ENCODE measurements at places on chromosomes 11 and 22. TPM values are rescaled to one million over a fixed set of nuclear protein-coding genes. Genes with fewer than 3 reads are reported as not detected.

GRCh38 chr22:22480940-22481339, 27.6 kb downstream of the ZNF280B start:
- no peak overlapping the region for H3K27ac ChIP-seq
- no peak for DNase-seq
- peaks cover 3% of the 10 kb centered on the region for H3K4me1 ChIP-seq
- no peak overlapping the region for H3K4me3 ChIP-seq

DNA sequence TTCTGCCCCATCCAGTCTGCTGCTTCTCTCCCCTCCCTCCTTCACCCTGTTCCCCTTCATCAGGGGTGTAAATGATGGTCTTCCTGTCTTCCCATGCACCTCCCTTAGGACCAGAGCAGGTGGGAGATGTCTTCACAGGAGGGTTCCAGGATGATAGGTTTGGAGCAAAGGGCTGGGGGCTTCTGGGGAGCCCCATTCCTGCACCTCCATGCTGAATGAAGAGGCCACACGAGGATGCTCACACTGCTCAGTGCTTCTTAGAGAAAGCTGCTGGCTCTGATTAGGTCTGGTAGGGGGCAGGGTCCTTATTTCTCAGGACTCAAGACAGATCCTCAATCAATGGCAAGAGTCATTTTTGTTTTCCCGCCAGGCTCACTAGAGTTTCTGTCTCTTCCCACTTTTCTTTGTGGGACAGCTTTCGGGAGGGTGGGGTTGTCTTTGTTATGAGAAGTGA, 41.1 kb downstream of the BCR start:
- H3K4me3 ChIP-seq = peak overlapping the region; percentile 15
- H3K36me3 ChIP-seq = no peaks in the 10 kb centered on the region
- no peaks in the 10 kb centered on the region for H3K27me3 ChIP-seq

DNA sequence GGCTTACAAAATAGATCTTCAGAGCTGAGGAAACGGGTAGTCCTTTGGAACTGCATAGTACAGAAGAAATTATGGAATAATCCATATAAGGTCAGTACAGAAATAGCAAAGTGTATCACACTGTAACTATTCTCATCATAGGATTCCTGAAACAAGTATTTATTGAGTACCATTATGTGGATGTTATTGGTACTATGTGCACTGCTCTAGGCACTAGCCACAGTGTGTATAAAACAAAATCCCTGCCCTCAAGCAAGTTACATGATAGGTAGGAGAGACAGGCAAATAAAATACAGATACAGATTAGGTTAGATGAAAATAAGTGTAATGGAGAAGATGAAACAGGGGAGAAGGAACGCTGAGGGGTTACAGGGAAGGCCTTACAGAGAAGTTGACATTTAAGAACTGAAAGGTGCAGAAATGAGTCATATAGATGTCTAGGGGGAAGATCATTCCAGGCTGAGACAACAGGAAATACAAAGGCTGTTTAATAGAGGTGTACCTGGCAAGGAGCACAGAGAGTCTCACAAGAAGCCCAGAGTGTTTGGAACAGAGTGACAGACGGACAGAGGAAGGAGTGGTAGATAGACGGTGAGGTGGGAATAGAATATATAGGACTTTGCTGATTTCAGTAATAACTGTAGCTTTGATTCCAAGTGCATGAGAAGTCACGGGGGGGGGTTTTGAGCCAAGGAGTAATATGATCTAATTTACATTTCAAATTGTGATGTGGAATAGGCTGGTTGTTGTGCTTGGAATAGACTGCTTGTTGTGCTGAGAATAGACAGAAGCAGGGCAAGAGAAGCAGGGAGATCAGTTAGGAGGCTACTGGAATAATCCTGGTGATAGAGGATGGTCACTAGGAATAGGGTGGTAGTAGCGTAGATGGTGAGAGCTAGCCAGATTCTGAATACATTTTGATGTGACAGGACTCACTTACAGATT, 13.7 kb downstream of the RNF141 start:
- H3K4me1 ChIP-seq = peaks cover 17% of the 10 kb centered on the region
- H3K27me3 ChIP-seq = no peaks in the 10 kb centered on the region
- peak overlapping the region; percentile 45 for H3K27ac ChIP-seq
- H3K36me3 ChIP-seq = peaks cover 49% of the 10 kb centered on the region
- no peak for DNase-seq

DNA sequence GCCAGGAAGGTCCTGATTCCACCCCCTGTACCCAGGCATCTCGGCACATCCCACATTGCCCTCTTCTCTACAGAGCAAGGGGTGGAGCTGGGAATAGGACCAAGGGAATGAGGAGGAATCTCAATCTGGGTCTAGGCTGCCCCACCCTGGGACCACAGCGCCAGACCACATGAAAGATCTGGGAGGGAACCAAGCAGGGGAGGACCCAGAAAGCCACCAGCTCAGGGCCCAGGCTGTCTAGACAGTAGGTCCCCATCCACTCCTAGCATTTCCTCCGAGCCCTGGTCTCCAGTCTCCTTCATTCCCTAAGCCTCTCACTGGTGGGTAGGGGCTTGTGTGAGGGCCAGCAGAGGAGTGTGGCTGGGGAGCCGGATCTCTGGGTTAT, 11.6 kb downstream of the PHLDB1 start:
- DNase-seq = no peak
- H3K27me3 ChIP-seq = peaks cover 84% of the 10 kb centered on the region
- peak overlapping the region; percentile 59 for H3K4me3 ChIP-seq
- H3K27ac ChIP-seq = no peak overlapping the region
- H3K36me3 ChIP-seq = no peaks in the 10 kb centered on the region
- H3K4me1 ChIP-seq = no peaks in the 10 kb centered on the region

DNA sequence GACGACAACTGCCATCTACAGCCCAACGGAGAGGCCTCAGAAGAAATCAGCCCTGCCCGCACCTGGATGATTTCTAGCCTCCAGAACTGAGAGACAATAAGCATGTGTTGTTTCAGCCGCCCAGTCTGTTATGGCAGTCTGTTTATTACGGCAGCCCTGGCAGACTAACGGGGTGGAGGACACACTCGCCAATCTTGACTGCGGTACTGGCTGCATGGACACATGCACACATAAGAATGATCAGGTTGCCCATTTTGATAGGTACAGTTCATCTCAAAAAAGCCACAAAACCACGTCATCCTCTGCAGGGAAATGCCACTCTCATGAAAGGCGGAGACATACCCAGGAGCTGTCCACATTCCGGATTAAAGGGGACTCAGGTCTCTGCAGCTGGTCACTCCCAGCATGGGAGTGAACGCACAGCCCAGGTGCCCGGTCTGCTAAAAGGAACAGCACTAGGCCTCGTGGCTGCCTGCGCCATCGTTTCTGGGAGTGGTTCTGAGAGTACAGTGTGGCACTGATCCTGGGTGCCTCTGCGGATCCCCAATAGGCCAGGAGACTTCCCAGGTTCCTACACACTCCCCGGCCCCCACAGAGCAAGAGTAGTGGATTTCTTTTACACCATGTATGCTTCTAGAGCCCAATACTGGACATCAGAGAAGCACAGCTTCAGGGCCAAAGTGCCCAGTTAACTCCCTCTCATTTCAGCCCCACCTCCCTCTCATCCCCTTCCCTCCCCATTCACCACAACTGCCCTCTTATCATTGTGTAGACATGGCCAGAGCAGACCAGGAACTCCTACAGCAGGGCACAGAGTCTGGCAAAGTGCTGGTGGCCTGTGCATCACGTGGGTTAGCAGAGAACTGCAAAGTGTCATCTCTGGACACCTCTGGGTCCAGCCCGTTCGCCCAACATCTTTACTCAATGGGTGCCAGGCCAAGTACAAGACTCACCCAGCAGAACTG, 11.7 kb upstream of the COMT start:
- DNase-seq = no peak
- no peak overlapping the region for H3K4me3 ChIP-seq
- peaks cover 10% of the 10 kb centered on the region for H3K4me1 ChIP-seq
- H3K36me3 ChIP-seq = peaks cover 7% of the 10 kb centered on the region

- peaks cover 10% of the 10 kb centered on the region for H3K36me3 ChIP-seq
- no peaks in the 10 kb centered on the region for H3K4me1 ChIP-seq
- H3K4me3 ChIP-seq = no peak overlapping the region
- H3K27ac ChIP-seq = no peak overlapping the region
- no peak for DNase-seq
- no peaks in the 10 kb centered on the region for H3K27me3 ChIP-seq
Observed at GRCh38 chr11:18566406-18566805, 22.1 kb downstream of the UEVLD start.

DNA sequence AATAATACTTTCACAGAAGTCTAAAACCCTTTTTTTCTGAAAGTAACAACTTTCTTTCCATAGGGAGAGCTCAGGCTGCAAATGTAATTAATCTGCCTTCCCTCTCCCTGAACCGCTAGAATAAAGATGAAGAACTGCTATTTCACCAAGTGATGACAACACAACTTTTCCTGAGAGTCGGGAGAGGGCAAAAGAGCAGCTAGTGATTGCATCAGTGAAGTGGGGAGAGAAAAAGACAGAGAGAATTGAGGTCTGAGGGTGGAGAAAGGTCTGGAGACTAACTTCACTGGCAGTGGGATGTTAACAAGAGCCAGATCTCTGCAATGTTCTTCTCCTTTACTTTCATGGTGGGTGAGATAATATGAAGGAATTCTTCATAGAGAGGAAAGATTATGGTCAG, 10.9 kb upstream of the MPEG1 start:
- peaks cover 67% of the 10 kb centered on the region for H3K4me1 ChIP-seq
- no peak for DNase-seq
- H3K27ac ChIP-seq = peak overlapping the region; percentile 97
- H3K27me3 ChIP-seq = no peaks in the 10 kb centered on the region

- peak; percentile 51 for DNase-seq
- peaks cover 53% of the 10 kb centered on the region for H3K4me1 ChIP-seq
- peak overlapping the region; percentile 97 for H3K4me3 ChIP-seq
- peak overlapping the region; percentile 96 for H3K27ac ChIP-seq
- H3K36me3 ChIP-seq = peaks cover 8% of the 10 kb centered on the region
- no peaks in the 10 kb centered on the region for H3K27me3 ChIP-seq
Observed at GRCh38 chr11:117179048-117179999, 781 bp downstream of the SIDT2 start.

GRCh38 chr22:47194476-47195155, 432.2 kb downstream of the TBC1D22A start:
- H3K27me3 ChIP-seq = no peaks in the 10 kb centered on the region
- DNase-seq = no peak
- H3K36me3 ChIP-seq = no peaks in the 10 kb centered on the region
- H3K27ac ChIP-seq = no peak overlapping the region
- no peak overlapping the region for H3K4me3 ChIP-seq

DNA sequence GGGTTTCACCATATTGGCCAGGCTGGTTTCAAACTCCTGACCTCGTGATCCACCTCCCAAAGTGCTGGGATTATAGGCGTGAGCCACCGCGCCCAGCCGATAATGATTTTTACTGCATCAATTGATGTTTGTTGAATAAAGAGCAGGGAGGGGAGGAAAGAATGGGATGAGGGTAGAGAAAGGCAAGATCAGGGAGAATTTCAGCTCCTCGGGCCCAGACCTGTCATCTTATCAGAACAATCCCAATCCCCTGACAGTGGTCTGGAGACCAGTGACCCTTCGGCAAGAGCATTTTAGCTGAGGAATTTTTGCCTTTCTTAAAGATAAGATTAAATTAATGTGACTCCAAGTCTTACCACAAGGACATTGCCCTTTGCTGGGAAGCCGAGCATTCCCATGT, 15.0 kb upstream of the ANO1 start:
- H3K27me3 ChIP-seq = peaks cover 35% of the 10 kb centered on the region
- H3K4me3 ChIP-seq = no peak overlapping the region
- DNase-seq = no peak
- no peaks in the 10 kb centered on the region for H3K36me3 ChIP-seq
- no peaks in the 10 kb centered on the region for H3K4me1 ChIP-seq
- H3K27ac ChIP-seq = no peak overlapping the region

- no peak for DNase-seq
- peaks cover 10% of the 10 kb centered on the region for H3K36me3 ChIP-seq
- H3K4me3 ChIP-seq = peak overlapping the region; percentile 61
- H3K27ac ChIP-seq = no peak overlapping the region
- peaks cover 4% of the 10 kb centered on the region for H3K27me3 ChIP-seq
- H3K4me1 ChIP-seq = peaks cover 44% of the 10 kb centered on the region
Observed at GRCh38 chr22:36204632-36205015, 3.0 kb upstream of the APOL4 start.

DNA sequence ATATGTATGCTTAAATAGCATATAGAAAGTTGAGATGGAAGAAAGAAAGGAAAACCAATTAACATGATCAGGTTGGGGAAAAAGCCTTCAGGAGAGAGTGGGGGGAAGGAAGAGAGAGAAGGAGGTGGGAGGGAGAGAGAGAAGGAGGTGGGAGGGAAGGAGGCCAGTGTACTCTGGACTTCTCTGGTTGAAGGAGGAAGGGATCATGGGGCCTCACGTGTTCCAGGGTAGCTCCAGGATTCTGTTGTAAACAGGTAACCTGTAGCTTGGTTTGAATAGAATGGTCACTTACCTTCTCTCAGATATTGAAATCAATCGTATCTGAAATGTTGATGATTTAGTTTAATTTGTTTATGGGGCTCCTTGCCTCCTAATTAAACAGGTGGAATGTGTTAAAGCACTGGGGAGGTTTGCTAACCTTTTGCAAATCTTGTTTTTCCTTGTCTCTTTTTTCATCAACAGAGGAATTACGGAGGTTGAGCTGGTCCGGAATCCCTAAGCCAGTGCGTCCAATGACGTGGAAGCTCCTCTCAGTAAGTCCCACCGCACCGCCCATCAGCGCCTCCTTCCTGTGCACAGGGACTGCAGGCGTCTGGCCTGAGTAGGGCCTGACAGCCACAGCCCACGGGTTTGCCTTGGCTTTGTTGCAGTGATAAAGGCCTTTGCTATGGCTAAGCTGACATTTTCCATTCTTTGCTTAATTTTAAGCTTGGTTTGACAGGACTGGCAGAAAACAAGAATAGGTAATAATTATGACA, 115.9 kb downstream of the TBC1D22A start:
- H3K36me3 ChIP-seq = peaks cover 4% of the 10 kb centered on the region
- peaks cover 62% of the 10 kb centered on the region for H3K4me1 ChIP-seq

DNA sequence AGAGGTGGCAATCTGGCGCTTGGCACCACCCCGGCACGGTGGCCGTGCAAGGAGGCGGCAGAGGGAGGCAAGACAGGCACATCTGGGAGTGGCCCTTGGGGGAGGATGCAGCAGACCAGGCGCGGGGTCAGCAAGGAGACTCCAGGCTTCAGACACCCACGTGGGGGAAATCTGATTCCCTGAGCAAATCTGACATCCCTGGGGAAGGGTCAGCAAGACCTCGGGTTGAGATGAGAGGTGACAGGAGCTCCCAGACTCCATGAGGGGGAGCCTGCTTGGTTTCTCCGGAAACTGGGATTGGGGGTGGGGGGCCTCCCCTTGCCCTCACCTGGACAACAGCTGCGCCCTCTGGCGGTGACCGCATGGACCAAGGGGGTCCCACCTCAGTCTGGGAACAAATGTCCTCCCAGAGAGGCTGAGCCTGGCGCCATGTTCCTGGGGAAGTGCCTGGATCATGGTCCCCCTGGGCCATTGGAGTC, 4.0 kb upstream of the RCOR2 start:
- peaks cover 20% of the 10 kb centered on the region for H3K4me1 ChIP-seq
- no peaks in the 10 kb centered on the region for H3K36me3 ChIP-seq
- no peak overlapping the region for H3K27ac ChIP-seq
- peak; percentile 35 for DNase-seq
- H3K27me3 ChIP-seq = peaks cover 6% of the 10 kb centered on the region
- H3K4me3 ChIP-seq = no peak overlapping the region

SCGB2A2 gene
- polyA plus RNA-seq = not detected

GRAMD4 gene
- 5.4 TPM for polyA plus RNA-seq

GSTT2 gene
- not detected for polyA plus RNA-seq

OR51B5 gene
- polyA plus RNA-seq = not detected

TEAD1 gene
- polyA plus RNA-seq = not detected

ROBO3 gene
- not detected for polyA plus RNA-seq

LYVE1 gene
- polyA plus RNA-seq = 0.38 TPM

GPR83 gene
- polyA plus RNA-seq = 0.08 TPM

GAL3ST1 gene
- 0.24 TPM for polyA plus RNA-seq

TSSK2 gene
- not detected for polyA plus RNA-seq

CCDC81 gene
- 0.14 TPM for polyA plus RNA-seq

GRM5 gene
- not detected for polyA plus RNA-seq

ART1 gene
- not detected for polyA plus RNA-seq

CHID1 gene
- 41.1 TPM for polyA plus RNA-seq

EHD1 gene
- polyA plus RNA-seq = 97.1 TPM
